Stimulated activated CD8-positive, alpha-beta memory T cell treated with anti-CD3 and anti-CD28 coated beads, Interleukin-2, amount 100 ng/mL, for 1 hour (primary cell): ENCODE measurements at places on chromosomes 12 and 14.

DNA sequence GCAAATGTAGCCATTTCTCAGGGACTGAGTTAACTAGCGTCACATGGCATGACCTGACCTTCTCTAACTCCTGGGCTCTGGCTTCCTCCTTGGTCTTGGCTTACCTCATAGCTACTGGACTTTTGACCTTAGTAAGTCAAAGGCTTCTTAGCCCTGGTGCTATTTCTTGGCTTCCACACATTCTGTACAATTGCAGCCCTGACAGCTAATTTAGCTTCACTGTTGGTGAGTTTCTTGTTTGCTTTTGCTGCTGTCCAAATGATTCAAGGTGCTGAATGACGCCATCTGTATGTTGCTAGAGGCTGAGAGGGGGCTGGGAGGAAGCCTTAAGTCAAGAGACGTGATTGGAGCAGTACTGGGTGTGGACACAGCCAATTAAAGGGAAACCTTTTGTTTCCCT, 202.7 kb downstream of the PRKD1 start:
- DNase-seq: no peak

DNA sequence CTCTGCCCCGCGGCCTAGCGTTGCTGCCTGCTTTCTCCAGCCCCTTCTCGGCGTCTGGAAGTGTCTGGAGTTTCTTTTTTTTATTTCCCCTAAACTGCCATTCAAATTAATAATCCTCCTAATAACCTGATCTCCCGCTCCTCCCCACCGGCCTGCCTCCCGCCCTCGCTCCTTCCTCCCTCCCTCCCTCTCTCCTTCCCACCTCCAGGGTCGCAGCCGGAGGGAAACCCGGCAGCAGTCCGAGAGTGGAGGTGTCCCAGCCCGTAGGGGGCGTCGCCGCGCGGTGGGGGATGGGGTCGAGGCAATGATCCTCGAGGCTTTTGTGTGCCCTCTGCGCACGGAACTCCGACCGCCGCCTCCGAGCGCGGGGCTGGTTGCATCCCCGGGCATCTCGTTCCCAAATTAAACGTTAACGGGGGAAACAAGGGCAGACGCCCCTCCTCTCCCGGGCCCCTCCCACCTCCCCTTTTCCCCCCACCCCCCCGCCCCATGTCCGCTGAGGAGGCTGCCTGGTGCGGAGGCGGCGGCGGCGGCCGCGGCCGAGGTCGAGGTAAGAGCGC, 1.0 kb upstream of the SOCS2 start:
- DNase-seq: no peak

DNA sequence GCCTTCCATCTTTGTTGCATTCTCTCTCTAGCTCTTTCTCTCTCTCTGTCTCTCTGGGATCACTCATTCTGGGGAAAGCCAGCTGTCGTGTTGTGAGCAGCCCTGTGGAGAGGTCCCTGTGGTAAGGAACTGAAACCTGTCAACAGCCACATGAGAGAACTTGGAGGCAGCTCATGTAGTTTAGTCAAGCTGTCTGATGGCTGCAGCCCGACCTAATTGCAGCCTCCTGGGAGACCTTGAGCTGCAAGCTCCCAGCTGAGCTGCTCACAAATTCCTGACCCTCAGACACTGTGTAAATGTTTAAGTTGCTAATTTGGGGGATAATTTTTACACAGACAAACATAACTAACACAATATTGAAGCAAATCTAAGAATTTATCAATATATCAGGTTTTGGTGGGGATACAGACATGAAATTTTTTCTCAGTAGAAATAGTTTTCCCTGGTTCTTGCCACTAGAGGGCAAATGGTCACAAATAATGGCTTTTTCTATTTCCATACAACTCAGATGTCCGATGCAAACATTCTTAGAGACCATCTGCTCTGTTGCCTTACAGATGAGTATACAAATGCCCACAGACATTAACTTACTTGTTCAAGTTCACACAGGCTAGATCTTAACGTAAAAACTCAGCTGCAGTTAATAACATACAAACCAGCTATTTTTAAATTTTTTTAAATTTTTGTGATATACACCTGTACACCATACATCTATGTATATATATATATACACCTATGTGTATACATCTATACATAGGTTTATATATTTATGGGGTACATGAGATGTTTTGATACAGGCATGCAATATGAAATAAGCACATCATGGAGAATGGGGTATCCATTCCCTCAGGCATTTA, 15.5 kb upstream of the KRR1 start:
- DNase-seq: no peak

GRCh38 chr12:50728417-50728816, 35.5 kb upstream of the ATF1 start:
- DNase-seq: no peak

DNA sequence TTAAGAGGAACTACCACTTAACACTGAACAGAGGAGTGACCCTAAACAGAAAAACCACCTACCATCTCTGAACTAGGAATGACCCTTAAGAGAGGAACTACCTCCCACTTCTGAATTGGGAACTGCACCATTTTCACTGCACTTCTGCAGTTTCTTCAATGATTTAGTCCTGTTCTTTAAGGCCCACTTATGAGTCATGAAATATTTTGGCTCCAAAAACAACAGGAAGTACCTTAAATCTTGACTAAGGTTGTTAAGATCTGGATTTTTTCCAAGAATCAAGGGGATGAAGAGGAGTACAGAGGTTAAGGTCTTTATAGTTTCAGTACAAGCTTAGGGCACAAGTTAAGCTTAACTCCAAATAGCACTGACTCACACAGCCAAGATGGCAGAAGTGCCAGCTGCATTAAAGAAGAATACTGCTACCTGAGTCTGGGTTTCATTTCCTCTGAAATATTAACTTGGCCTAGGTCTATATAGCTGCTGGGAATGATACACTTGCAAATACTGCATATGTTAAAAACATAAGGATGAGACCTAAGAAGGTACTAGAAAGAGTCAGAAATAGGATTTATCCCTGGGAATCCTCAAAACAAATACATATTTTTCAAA, 4.2 kb downstream of the NPC2 start:
- no peak for DNase-seq

DNA sequence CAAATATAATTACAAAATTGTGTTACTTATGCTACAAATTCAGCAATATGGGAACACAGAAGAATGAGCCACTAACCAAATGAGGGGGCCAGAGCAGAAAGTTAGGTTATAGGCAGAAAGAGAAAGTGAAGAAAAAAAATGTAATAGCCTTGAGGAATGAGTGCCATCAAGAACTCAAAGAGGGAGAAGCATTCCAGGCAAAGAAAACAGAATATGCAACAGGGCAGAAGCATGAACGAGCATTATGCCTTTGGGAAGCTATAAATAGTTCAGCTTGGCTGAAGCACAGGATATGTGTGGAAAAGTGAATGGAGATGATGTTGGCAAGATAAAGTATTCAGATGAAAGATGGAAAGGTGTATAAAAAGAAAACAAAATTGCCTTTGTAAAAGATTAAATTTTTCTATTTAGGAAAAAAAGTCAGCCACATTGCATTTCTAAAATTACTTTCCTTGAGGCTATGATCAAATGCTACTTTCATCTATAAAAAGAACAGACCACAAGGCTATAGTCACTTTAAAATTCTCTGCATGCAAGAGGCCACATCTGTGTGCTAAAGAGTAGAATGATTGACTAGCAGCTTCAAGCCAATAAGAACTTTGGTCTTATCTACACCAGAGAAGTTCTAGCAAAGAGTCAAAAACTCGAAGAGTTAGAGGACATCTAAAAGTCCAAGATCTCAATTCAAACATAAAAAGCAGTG, 193.6 kb upstream of the GARIN6 start:
- DNase-seq: no peak

- DNase-seq: no peak
Measured at GRCh38 chr14:64992328-64992885, 5.7 kb downstream of the FNTB start.

- no peak for DNase-seq
Measured at GRCh38 chr12:6697584-6698351, 2.8 kb downstream of the PIANP start.

- DNase-seq: no peak
Measured at GRCh38 chr12:15966426-15966825, 55.3 kb downstream of the DERA start.

GRCh38 chr12:5094551-5094950, 50.9 kb downstream of the KCNA5 start:
- DNase-seq: no peak

- no peak for DNase-seq
Measured at GRCh38 chr12:84779169-84779568, 133.4 kb downstream of the SLC6A15 start.

DNA sequence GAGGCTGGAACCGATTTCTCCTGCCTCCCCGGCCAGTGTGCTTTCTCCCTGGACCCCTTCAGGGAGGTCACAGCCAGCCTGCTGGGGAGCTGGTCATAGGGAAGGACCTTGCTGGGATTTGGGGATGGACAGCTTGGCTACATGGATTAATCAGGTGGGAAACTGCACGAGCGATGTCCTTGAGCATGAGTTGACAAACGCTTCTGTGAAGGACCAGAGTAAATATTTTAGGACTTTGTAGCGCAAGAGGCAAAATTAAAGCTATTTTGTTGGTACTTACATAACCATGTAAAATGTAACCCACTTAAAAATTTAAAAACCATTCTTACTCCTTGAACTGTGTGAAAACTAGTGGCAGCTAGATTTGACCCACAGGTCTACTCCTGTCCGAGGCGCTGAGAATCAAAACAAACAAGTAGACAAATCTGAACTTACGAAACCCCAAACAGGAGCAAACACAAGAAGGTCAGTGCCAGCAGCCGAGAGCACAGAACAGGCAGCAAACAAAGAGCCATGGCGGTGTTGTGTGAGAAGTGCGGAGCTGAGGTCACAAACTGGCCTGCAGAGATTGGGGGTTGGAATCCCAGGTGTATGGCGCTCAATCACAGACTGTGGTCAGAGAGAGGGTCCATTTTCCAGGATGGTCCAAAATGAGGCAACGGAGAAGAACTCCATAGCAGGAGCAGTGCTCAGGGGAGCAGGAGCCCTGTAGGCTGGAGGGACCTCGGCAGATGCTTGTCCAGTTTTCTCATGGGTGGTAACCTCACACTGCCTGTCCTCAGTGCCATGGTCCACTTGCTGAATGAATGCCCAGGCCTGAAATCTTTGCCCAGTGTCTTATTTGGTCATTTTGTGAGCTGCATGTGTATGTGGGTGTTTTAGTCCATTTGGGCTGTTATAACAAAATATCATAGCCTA, 79.2 kb upstream of the CLMN start:
- no peak for DNase-seq

DNA sequence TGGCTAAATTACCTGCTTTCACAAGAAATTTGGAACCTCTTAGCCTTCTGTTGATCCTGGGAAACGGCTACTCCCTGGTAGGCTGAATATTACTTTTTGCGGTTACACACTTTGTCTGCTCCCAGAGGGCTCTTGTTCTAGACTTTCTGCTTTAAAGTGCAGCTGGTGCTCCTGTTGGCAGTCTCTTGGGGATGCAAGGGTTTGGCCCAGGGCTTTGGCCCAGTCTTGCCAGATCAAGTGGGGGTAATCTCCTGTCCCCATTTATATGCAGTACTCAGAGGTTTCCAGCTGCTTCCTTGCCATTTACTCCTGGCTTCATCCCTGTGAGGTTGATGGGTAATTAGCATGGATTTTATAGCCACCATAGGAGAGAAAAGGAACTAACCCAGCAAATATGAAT, 558.2 kb upstream of the MIS18BP1 start:
- DNase-seq: no peak

DNA sequence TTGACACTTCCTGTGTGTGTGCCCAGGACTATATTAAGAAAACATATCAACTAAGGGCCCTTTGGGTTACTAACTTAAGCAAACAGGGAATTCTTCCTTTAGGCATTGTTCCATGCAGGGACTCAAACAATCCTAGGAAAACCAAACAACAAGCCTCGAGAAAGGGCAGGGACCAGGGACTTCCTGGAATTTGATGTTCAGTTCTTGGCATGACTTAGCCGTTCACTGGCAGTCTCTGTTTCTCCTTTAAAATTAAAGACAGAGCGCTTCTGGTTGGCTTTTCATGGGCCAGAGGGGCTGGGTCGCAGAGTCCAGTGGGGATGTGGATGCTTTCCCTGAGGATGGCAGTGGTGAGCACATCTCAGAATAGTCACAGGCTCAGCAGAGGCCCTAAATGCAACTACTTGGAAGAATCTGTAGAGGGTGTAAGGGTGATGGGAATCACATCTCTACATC, 35.2 kb downstream of the RNFT2 start:
- DNase-seq: no peak

GRCh38 chr12:33431648-33432047, 8.0 kb downstream of the SYT10 start:
- DNase-seq: no peak

DNA sequence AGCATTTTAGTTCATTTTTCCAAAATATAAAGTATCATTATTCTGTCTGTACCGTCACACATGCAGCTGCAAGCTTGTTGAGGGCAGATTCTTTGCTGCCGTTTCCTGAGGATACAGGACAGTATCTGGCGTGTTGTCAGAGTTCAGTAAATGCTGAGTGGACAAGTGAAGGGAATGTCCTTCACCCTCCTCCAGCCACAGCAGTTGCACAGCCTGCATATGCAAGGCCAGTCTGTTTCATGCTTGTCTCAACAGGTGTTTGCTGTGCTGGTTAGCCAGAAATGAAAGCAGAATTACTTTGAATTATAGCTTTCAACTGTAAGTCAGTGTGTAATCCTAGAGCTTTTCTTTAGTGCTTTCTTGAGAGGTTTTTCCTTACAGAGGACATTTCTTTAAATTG, 36.5 kb downstream of the TDP1 start:
- DNase-seq: no peak

DNA sequence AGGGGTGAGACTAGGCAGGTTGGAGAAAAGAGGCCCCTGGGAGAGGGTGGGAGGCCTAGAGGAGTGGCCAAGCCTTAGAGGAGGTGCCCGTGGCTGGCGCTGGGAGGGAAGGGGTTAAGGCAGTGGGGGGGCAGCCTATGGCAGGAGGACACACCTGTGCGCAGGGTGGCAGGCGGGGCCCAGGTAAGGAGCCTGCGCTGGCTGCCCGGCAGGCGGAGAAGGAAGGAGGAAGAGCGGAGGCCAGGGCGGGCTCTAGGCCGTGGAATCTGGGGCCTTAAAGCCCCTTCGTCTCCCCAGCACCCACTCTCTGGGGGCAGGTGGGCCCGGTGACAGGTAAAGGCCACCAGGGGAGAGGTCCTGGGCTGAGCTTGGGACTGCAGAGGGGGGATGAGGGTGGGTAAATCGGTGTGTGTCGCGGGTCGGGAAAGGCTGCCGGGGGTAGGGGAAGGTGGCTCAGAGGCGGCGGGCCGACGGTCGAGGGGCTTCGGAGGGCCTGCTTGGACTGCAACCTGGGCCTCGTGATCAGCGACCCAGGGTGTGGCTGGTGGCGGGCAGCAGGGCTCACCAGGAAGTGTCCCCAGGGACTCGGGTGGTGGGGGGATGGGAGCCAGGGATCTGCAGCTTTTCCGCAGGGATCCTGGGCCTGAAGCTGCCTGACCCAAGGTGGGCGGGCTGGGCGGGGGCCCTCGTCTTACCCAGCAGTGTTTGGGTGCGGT, 7.3 kb downstream of the PHB2 start:
- no peak for DNase-seq

DNA sequence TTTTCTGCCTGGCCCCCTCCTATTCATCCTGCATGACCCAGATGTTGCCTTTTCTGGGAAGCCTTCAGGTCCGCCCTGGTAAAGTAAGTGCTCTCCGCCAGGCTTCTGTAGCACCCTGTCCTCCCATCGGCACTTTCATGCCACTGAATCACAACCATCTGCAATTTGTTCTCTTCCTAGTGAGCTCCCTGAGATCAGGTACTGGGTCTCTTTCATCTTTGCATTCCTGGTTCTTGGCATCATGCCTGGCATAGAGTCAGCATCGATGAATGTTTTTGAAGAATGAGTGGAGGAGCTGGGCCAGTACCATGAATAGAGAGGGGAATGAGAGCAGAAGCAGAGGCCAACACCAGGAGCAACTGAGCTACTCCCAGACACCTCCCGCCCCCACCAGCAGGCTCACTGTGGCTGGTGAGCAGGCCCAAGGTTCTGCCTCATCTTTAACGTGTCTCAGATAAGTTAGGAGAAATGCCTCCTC, 13.1 kb downstream of the ZDHHC22 start:
- no peak for DNase-seq
